ENCODE measurements at places on chromosomes 12 and 14.

DNA sequence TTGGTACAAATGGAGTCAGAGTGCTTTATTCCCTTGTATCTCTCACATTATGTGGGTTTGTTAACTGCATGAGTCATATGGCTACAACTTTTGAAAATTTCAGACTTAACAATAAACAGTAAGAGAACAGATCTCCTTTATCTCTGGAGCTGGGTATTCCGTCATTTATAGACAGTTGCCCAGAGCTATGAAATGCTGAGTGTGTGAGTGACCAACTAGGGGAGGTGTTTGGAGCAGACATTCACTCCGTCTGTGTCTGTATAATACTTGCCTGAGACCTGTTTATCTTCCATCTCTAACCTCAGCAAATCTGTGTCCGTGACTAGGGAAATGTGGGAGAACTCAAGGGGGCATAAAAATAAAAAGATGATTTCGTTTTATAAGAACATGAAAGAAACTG lies 279.9 kb upstream of the FAR2 start:
- H3K4me3 ChIP-seq: no peak overlapping the region
- no peak for DNase-seq
- H3K27ac ChIP-seq: no peak overlapping the region

GRCh38 chr14:102140750-102141145 lies 1.1 kb downstream of the WDR20 start:
- peaks cover 9% of the 10 kb centered on the region for H3K36me3 ChIP-seq
- peak overlapping the region; percentile 82 for H3K4me3 ChIP-seq
- peak overlapping the region; percentile 74 for H3K27ac ChIP-seq

DNA sequence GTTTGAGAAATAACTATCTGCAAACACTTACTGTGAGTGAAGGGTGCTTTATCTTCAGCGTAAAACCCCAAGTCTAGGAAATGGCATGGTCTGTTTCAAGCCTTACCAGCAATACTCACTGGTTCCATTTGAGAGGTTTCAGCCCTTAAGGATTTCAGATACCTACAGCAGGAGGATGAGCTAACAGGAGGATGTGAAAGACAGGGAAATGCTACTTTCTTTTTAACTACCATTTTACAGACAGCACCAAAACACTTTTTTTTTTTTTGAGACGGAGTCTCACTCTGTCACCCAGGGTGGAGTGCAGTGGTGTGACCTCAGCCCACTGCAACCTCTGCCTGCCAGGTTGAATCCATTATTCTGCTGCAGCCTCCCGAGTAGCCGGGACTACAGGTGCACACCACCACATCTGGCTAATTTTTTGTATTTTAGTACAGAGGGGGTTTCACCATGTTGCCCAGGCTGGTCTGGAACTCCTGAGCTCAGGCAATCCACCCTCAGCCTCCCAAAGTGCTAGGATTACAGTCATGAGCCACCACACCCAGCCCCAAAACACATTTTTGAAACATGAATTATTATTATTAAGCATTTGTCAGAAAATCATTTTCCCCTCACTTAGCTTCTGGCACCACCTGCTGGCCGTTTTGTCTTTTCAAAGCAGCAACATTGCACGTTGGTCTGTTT lies 4.6 kb downstream of the MTRFR start:
- DNase-seq: peak; percentile 71
- peaks cover 19% of the 10 kb centered on the region for H3K36me3 ChIP-seq
- H3K4me1 ChIP-seq: peaks cover 34% of the 10 kb centered on the region
- H3K27ac ChIP-seq: peak overlapping the region; percentile 6

- DNase-seq: no peak
- no peaks in the 10 kb centered on the region for H3K27me3 ChIP-seq
- no peaks in the 10 kb centered on the region for H3K36me3 ChIP-seq
Observed at GRCh38 chr14:41607304-41607775, 664 bp downstream of the LRFN5 start.

- no peaks in the 10 kb centered on the region for H3K36me3 ChIP-seq
- H3K27me3 ChIP-seq: no peaks in the 10 kb centered on the region
- no peaks in the 10 kb centered on the region for H3K4me1 ChIP-seq
Observed at GRCh38 chr12:62917926-62918325, 17.0 kb downstream of the PPM1H start.
